GM18507 (cell line): ENCODE measurements at places on chromosomes 1 and 21.

GRCh38 chr1:228185641-228185965 lies 20.0 kb downstream of the IBA57 start:
- DNase-seq: no peak

- DNase-seq: peak; percentile 49
Measured at GRCh38 chr1:17059391-17060305, 5.8 kb upstream of the SDHB start.

DNA sequence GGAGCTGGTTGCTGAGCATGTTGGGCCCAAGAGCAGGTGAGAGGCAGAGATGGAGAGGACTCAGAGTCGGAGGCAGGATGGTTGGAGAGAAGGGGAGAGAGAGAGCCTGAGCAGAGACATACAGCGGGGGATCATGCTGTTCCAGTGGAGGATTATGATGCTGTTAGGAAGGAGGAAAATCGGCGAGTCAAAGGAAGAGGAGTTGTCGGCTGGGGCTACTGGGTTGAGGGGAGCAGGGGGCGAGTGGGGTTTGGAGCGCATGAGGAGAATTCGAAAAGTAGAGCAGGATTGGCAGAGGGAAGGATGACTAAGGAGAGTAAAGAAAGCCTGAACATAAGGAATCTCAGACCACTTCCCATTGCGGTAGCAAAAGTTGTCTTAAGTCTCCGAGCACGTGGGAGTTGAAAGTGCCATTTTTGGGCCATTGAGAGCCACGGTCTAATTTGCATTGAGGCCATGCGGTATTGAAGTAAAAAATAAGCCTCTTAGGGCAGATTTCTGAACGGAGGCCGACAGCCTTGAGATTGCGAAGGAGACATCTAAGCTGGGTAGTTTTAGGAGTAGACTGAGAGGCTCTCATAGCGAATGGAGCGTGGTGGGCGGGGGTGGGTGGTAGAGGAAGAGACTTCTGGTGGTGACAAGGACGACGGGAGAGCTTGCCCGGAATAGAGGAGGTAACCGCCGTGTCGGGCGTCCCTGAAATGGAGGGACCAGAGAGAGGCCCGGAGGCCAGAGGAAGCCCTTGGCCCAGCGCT lies 140.4 kb upstream of the ETV3 start:
- DNase-seq: no peak

DNA sequence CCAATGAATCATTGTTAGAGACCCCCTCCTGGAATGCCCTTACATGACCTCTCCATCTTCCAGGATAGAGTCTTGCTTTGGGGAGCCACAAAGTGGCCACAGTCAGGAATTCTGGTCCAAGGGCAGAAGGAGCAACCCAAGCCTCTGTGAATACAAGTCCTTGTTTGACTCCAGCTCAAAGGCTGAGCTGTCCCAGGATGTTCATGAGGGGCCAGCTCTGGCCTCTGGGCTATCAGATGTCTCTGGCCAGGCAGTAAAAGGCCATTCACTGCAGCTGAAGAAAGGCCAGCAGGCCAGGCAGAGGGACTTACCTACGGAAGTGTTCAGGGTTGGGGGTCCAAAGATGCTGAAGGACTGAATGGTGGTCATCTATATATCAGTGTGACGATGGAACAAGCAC lies 98.3 kb upstream of the IPO9 start:
- DNase-seq: no peak

GRCh38 chr1:235642943-235643371 lies 6.6 kb downstream of the GNG4 start:
- DNase-seq: no peak

DNA sequence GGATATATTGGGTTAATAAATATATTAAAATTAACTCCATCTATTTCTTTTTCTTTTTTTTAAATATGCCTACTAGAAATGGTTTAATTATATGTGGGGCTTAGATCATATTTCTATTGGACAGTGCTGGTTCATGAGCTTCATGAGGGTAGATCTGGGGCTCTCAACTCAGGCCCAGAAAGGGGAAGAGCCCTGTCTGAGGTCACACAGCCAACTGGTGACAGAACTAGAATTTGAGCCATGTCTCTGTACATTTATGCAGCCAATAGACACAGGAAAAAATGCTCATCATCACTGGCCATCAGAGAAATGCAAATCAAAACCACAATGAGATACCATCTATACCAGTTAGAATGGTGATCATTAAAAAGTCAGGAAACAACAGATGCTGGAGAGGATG lies 5.1 kb upstream of the EPHB2 start:
- DNase-seq: no peak

DNA sequence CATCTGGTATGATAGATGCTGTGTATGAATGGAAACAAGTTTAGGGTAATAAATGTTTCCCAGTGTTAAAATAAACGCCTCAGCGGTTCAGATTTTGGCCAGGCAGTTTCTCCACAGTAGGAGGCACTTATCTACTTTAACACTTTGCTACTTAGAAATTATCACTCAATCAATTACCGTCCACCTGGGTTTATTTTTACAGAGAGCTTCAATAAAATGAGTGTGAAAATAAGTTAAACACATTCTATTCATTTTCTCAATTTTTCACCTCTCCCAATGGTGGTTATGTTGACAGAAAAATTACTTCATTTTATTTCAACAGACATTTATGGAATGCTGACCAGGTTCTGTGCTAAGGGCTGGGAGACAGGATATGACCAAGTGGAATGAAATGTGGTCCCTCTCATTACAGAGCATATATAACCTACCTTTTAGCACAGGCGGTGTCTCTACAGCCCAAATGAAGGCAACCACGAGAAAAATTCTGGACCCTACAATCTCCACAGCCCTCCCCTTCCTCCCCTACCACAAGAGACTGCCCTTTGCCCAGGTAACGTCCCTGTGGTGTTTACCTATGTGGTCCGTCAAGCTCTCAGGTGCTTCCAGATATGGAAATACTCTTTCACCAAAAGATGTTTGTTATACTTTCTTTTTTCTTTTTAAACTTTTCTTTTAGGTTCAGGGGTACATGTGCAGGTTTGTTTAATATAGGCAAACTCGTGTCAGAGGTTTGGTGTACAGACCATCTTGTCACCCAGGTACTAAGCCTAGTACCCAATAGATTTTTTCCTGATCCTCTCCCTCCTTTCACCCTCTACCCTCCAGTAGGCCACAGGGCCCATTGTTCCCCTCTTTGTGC lies 105.5 kb downstream of the HLCS start:
- no peak for DNase-seq

- DNase-seq: no peak
Measured at GRCh38 chr1:110227774-110228173, 17.7 kb downstream of the KCNC4 start.

DNA sequence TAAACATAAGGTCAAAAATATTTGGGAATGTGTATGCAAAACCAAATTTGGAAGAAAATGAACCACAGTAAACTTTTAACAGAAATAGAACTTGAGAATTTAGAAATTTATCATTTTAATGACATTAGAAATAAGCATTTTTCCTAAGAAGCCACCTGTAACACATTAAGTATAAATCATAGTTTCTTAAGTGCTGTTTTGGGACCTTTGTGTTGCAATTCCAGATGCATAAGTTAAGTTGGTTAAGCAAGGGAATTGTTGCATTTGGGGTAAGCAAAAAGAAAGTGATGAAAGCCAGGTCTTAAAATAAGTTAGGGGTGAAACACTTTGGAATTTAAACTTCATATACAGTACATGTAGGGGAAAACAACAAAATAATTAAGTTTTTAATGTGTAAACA lies 49.8 kb downstream of the CDKN2C start:
- DNase-seq: no peak

- no peak for DNase-seq
Measured at GRCh38 chr1:37862330-37862729, 2.9 kb upstream of the MTF1 start.

GRCh38 chr1:79302380-79302930 lies 295.9 kb upstream of the ADGRL4 start:
- no peak for DNase-seq

- DNase-seq: no peak
Measured at GRCh38 chr21:39137248-39138178, 45.7 kb downstream of the PSMG1 start.

DNA sequence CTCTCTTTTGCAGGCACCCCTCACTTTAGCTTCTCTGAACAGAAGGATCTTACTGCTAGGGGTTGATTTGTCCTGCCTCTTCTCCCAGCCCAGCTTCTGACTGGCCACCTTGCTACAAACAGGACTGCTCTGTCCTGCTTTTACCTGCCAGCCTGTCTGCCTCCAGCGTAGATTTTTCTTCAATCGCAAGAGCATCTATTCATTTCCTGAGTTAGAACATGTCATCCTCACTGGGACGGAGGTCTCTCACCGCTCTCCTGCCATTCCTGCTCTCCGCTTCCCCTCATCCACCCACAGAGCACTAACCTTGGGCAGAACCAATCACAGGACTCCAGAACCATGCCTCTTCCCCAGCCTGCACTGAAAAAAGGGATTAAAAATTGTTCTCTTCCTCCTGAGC lies 3.5 kb upstream of the ATP1B1 start:
- no peak for DNase-seq

DNA sequence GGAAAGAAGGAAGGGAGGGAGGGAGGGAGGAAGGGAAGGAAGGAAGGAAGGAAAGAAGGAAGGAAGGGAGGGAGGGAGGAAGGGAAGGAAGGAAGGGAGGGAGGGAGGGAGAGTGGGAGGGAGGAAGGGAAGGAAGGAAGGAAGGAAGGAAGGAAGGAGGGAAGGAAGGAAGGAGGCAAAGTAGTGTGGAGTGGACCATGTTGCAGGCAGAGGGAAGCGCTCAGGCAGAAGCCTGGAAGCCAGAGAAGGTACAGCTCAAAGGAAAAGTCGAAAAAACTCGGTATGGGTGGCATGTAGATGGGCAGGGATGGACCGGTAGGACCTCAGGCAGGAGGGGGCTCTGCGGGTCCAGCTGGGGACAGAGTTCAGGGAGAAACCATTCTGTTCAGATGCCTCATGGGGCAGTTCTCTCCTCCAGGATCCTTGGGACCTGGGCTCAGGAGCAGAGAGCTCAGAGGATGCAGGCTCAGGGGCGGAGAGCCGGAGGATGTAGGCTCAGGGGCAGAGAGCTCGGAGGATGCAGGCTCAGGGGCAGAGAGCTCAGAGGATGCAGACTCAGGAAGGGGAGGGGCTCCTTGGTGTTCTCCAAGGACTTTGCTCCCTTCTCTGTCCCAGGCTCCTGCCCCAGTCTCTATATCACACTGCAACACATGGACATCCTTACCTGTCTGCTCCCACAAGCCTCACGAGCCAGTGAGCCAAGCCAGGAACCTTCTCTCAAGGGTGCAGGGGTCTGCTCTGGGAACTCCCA lies 13.6 kb upstream of the PADI3 start:
- DNase-seq: no peak

- no peak for DNase-seq
Measured at GRCh38 chr1:43533584-43533983, 2.9 kb downstream of the PTPRF start.

DNA sequence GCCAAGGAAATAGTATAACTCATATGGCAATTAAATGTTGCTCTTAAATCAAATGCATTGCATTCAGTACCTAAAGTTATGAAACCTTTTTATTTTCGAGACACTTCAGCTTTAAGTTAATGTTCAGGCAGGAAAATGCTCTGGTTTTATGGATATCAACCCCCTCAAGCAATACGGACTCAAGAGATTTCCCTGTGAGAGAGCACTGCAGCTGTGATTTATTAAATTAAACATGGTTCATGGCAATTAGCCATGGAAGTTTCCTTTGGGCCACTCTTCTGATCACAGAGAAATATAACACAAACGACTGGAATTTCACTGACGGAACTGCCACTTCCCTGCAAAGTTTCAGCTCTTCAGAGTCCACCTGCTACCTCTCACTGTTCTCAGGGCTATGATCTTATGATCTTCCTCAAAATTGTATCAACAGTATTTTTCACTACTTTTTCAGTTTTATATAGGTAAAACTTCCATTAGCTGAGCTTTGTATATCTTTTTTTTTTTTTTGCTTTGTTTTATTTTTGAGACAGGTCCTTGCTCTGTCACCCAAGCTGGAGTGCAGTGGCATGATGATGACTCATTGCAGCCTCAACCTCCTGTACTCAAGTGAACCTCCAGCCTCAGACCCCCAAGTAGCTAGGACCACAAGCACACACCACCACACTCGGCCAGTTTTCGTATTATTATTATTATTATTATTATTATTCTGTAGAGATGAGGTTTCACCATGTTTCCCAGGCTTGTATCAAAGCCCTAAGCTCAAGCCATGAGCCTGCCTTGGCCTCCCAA lies 923.1 kb upstream of the TMPRSS15 start:
- no peak for DNase-seq

GRCh38 chr1:3313576-3313950 lies 140.9 kb upstream of the ARHGEF16 start:
- DNase-seq: no peak

DNA sequence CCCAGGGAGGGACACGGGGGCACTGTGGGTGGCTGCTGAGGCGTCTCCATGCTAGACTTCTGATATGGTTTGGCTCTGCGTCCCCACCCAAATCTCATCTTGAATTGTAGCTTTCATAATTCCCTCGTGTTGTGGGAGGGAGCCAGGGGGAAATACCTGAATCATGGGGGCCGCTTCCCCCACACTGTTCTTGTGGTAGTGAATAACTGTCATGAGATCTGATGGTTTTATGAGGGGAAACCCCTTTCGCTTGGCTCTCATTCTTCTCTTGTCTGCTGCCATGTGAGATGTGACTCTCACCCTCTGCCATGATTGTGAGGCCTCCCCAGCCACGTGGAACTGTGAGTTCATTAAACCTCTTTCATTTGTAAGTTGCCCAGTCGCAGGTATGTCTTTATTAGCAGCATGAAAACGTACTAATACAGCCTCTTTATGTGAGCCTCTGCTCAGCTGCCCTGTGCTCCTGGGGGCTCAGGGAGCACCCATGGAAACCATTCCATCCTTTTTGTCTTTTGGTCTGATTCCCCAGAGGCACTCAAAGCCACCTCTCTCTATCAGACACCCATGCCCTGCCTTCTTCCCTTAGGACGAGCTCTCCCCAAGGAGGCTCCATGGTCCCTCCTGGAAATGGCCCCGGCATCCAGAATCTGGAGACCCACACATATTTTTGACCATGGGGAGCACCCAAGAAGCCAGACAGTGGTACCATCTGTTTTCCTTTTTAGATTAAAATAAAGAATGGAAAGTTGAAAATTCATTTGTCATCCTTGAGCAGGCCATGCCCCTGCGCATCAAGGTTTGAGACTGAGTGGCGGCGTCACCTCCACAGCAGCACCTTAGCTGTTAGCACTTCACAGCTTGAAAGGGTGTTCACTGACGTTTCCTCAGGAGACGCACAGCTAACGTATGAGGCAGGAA lies 65.9 kb upstream of the FAM20B start:
- DNase-seq: no peak

DNA sequence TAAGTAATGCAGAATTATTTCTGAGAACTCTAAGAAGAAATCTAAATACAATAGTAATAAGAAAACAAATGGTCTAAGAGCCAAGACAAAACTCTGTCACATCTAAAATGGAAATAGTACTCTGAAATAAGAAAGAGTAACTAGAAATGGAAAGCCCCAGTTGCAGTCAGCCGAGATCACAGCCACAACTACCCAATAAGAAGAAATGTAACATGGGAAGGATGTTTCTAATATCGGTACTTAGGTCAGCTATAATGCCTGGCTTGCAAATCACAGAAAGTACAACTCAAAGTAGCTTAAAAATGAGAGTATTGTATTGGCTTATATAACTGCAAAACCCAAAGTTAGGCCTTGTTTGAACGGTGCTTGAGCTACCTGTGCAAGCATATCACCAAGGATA lies 58.6 kb upstream of the USP25 start:
- DNase-seq: peak; percentile 8

- no peak for DNase-seq
Measured at GRCh38 chr1:182193908-182194550, 132.5 kb upstream of the ZNF648 start.
